ENCODE measurements at places on chromosomes 3 and 15.

DNA sequence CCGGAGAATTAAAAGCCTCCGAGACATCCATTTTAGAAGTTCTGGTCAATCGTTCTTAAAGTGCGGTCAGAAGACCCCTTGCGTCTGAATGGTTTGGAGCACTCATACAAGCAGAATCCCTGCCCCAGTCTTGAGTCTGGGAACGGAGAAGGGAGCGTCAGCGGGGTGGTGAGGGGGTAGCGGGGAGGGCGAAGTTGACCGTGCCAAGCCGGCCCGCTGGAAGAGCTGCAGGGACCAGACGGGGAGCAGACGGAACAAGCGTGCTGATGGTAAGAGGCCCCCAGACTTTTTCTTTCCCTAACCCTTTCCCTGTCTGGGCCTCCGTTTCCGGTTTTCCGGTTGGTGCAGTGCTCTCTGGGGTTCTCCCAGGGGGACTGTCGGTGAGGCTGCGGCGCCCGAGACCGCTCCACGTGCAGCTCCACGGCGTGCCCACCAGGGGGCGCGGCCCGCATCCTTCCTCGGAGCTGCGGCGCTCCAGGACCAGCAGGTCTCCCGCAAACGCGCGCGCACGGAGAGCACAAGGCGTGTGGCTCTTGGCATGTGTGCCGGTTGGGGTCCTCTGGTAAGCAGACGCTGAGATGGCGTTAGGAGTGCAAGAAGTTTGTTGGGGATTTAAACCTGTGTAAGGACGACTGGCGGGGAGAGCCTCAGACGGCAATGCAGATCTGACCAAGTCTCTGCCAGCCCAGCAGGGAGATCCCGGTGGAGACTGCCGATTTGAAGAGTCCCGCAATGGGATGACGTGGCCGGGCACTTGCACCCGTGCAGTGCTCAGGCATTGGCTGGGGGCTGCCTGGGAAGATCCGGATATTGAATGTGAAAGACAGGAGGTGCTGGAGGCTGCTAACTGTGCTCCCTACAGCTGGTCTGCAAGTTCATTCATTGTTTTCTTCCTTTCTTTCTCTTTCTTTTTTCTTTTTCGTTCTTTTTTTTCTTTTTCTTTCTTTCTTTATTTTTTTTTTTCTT lies 19.2 kb upstream of the CORO2B start:
- no peak overlapping the region for H3K27ac ChIP-seq
- DNase-seq, result peak; percentile 95
- peaks cover 15% of the 10 kb centered on the region for H3K4me1 ChIP-seq
- no peaks in the 10 kb centered on the region for H3K36me3 ChIP-seq
- peaks cover 4% of the 10 kb centered on the region for H3K27me3 ChIP-seq

DNA sequence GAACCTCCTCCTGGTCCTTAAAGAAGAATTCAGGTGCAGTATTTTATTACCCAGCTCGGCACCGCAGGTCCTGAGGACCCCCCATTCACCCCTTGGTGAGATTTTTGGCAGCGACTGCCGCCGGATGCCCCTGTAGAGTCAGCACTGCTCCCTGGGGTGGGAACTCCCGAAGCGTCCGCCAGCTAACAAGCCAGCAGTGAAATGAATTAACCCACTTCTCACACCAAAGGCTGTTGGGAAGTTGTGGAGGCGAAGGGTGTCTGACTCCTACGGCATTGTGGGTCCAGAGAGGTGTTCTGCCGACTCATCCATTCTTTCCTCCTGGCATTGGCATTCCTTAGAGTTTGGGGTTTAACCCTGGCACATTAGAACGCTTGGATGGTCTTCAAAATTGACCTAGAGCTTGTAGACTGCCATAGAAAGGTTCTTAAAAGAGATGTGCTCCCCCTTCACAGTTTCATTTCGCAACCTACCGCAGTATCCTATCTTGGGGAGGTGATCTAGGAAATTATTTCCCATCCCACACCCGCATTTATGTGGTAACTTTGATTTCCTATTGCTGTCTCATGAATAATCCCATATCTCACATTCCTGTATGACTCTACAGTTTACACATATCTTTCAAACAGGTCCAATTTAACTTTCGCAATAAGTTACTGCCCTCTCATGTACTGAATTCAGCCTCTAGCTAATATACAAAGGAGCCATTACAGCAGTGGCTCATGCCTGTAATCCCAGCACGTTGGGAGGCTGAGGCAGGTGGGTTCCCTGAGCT lies 879 bp upstream of the EIF5A2 start:
- H3K4me3 ChIP-seq, result no peak overlapping the region
- H3K27me3 ChIP-seq, result peaks cover 10% of the 10 kb centered on the region
- H3K36me3 ChIP-seq, result no peaks in the 10 kb centered on the region
- H3K4me1 ChIP-seq, result no peaks in the 10 kb centered on the region
- DNase-seq, result no peak

- peaks cover 14% of the 10 kb centered on the region for H3K4me1 ChIP-seq
- no peak overlapping the region for H3K4me3 ChIP-seq
- H3K27me3 ChIP-seq, result no peaks in the 10 kb centered on the region
Measured at GRCh38 chr15:74327756-74328155, 39.7 kb downstream of the CYP11A1 start.

DNA sequence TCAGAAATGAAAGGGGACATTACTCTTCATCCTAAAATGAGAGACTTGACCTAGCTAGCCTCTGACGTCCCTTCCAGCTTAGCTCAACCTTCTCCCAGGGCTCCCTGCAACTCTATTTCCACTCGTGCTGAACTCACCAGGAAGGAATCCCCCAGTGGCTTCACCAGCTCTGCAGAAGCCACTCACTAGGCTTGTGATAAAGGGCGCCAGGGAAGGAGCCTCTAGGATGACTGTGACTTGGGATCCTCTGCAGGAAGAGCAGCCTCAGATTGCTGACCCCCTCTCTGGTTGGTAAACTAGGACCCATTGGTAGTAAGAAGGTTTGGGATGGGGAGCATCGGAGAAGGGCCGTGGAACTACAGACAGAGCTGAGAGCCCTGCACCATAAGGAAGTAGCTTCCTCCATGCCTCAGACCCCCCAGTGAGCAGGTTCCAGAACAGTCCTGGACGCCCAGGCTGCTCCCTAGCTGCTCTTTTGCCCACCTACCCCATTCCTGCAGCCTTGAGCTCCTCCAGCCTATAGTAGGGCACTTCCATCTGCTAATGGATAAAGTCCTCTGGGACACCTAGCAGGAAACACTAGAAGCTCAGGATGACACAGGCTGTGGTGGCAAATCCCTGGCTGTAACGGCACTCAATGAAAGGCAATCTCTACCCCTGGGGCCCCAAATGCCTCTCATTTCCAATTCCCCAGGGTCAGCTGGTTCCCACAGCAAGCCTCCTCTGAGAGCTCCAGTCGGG lies 26.0 kb downstream of the PLA2G4F start:
- no peaks in the 10 kb centered on the region for H3K4me1 ChIP-seq

- no peak overlapping the region for H3K27ac ChIP-seq
- H3K27me3 ChIP-seq, result no peaks in the 10 kb centered on the region
- H3K4me1 ChIP-seq, result no peaks in the 10 kb centered on the region
- H3K36me3 ChIP-seq, result no peaks in the 10 kb centered on the region
Measured at GRCh38 chr3:184740509-184741258, 28.8 kb upstream of the MAGEF1 start.

DNA sequence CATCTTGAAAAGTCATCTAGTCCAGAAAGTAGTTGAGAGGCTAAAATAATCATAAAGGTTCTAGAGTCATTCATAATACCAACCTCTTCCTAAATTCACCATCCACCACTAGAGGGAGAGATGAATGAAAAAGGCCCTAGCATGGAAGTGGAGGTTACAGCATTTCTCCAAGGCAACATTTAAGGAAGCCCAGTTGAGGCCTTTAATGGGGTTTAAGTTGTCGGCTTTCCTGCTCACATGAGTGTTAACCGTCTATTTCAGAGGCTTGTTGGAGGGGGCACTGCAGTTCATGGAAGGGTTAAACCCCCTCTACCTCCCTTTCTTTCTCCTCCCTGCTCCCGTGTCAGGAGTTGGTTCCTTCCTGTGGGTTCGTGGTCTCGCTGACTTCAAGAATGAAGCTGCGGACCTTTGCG lies 3.8 kb upstream of the SLCO3A1 start:
- no peak overlapping the region for H3K27ac ChIP-seq
- H3K4me3 ChIP-seq, result no peak overlapping the region
- peaks cover 7% of the 10 kb centered on the region for H3K27me3 ChIP-seq
- no peaks in the 10 kb centered on the region for H3K36me3 ChIP-seq

- H3K4me3 ChIP-seq, result no peak overlapping the region
- no peaks in the 10 kb centered on the region for H3K4me1 ChIP-seq
- no peaks in the 10 kb centered on the region for H3K36me3 ChIP-seq
- H3K27me3 ChIP-seq, result no peaks in the 10 kb centered on the region
- DNase-seq, result no peak
Measured at GRCh38 chr3:95167748-95168147, 1104.9 kb downstream of the NSUN3 start.

GRCh38 chr15:57282686-57283085 lies 93.6 kb upstream of the CGNL1 start:
- peaks cover 9% of the 10 kb centered on the region for H3K36me3 ChIP-seq
- DNase-seq, result no peak

GRCh38 chr3:124329723-124330122 lies 337.8 kb upstream of the ROPN1 start:
- no peaks in the 10 kb centered on the region for H3K27me3 ChIP-seq
- H3K4me1 ChIP-seq, result no peaks in the 10 kb centered on the region
- no peaks in the 10 kb centered on the region for H3K36me3 ChIP-seq

DNA sequence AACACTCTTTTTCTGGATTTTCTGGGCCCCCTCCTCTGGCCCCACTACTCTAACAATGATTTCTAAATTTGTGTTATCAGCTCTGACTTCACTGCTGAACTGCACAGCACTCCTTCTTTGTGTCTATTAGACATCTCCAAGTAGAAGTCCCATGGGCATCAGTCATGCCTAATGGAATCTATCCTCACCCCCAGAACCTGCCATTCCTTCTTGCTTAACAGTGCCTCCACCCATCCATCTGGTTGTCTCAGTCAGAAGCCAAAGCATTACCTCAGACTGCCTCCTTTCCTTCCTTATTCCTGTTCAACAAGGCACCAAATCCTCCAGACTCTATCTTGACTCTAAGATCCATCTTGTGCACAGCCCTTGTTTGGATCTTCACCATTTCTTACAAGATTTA lies 36.2 kb downstream of the SSR3 start:
- no peak for DNase-seq
- H3K27ac ChIP-seq, result no peak overlapping the region
- no peaks in the 10 kb centered on the region for H3K36me3 ChIP-seq
- no peaks in the 10 kb centered on the region for H3K27me3 ChIP-seq
- no peak overlapping the region for H3K4me3 ChIP-seq

DNA sequence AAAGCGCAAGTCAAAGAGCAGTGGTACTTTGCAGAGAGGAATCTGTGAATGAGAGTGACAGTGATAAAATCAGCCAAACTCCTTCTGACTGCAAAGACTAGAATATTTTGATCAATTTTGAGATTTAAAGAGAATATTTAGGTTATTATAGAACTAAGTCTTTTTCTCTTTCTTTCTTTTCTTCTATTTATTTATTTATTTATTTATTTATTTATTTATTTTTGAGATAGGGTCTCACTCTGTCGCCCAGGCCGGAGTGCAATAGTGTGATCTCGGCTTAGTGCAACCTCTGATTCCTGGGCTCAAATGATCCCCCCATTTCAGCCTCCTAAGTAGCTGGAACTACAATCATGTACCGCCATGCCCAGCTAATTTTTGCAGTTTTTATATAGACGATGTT lies 603.7 kb upstream of the NAALADL2 start:
- no peaks in the 10 kb centered on the region for H3K27me3 ChIP-seq
- no peak overlapping the region for H3K27ac ChIP-seq
- no peak for DNase-seq
- no peak overlapping the region for H3K4me3 ChIP-seq
- H3K36me3 ChIP-seq, result no peaks in the 10 kb centered on the region

- no peaks in the 10 kb centered on the region for H3K27me3 ChIP-seq
- H3K4me1 ChIP-seq, result no peaks in the 10 kb centered on the region
- H3K4me3 ChIP-seq, result no peak overlapping the region
Measured at GRCh38 chr3:136708333-136708985, 43.7 kb downstream of the STAG1 start.

DNA sequence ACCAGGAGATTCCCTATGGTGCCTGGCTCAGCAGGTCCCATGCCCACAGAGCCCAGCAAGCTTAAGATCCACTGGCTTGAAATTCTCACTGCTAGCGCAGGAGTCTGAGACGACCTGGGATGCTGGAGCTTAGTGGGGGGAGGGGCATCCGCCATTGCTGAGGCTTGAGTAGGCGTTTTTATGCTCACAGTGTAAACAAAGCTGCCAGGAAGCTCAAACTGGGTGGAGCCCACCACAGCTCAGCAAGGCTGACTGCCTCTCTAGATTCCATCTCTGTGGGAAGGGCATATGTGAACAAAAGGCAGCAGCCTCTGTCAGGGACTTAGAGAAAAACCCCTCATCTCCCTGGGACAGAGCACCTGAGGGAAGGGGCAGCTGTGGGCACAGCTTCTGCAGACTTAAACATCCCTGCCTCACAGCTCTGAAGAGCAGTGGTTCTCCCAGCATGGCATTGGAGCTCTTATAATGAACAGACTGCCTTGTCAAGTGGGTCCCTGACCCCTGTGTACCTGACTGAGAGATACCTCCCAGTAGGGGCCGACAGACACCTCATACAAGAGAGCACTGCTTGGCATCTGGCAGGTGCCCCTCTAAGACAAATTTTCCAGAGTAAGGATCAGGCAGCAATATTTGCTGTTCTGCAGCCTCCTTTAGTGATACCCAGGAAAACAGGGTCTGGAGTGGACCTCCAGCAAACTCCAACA lies 231.5 kb upstream of the SETMAR start:
- peaks cover 8% of the 10 kb centered on the region for H3K4me1 ChIP-seq
- H3K27ac ChIP-seq, result peak overlapping the region; percentile 47
- H3K4me3 ChIP-seq, result no peak overlapping the region
- peak; percentile 72 for DNase-seq

GRCh38 chr3:125310623-125311081 lies 64.5 kb downstream of the ZNF148 start:
- DNase-seq, result no peak
- H3K27ac ChIP-seq, result no peak overlapping the region
- H3K36me3 ChIP-seq, result peaks cover 4% of the 10 kb centered on the region
- H3K4me1 ChIP-seq, result no peaks in the 10 kb centered on the region
- no peak overlapping the region for H3K4me3 ChIP-seq

- H3K27me3 ChIP-seq, result no peaks in the 10 kb centered on the region
- H3K36me3 ChIP-seq, result peaks cover 69% of the 10 kb centered on the region
- no peak for DNase-seq
Measured at GRCh38 chr3:15044326-15044725, 20.8 kb downstream of the MRPS25 start.
